ENCODE measurements at places on chromosomes 7 and 10.
A peak's percentile ranks its signal among the peaks of the same experiment; 100 is the strongest.

- no peak for DNase-seq
These were observed 185.1 kb downstream of the ATRNL1 start for GRCh38 chr10:115278294-115278693.

DNA sequence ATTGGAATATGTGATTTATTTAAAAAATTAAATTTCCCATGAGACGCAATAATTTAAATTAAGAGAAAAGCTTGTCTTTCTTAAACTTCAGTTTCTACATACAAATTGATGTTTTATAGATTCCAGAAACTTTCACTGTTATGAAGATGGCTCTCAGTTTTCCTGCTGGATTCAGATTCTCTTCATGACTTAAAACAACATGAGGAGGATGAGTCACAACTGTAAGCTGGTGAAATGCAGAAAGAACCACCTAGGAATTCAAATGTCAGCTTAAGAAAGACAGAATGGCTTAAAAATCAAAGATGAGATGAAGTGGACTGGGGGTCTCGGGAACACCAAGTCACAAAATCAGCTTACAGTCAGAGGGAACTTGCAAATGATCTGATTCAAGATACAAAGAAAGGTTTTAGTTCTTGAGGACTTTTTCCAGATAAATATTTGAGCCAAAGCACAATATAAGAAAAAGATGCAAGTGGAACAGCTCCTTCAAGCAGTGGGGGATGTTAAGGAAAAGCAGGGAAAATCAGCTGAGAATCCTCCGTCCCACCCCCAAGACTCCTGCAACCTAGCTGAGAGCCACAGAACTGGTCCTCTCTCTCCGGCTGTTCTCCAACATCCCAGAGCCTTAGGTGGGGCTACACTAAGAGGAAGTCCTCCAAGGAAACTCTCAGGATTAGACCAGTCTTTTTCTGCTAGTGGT, 279.8 kb downstream of the KCNMA1 start:
- DNase-seq: no peak

- DNase-seq: no peak
These were observed 1101.7 kb upstream of the GHITM start for GRCh38 chr10:83037653-83038052.

GRCh38 chr7:92061154-92061553, 73.1 kb downstream of the CYP51A1 start:
- no peak for DNase-seq

GRCh38 chr10:60910543-60910942, 33.4 kb downstream of the RHOBTB1 start:
- no peak for DNase-seq

GRCh38 chr10:122446668-122447423, 7.6 kb upstream of the ARMS2 start:
- DNase-seq: no peak

- DNase-seq: no peak
These were observed 7.9 kb upstream of the PITRM1 start for GRCh38 chr10:3180355-3181025.

GRCh38 chr7:77415476-77415822, 700 bp downstream of the GSAP start:
- DNase-seq: peak; percentile 29

- no peak for DNase-seq
These were observed 291.0 kb downstream of the TNS3 start for GRCh38 chr7:47290867-47291266.

GRCh38 chr10:113711142-113711541, 31.4 kb downstream of the CASP7 start:
- no peak for DNase-seq

- DNase-seq: no peak
These were observed 277.8 kb downstream of the LRMDA start for GRCh38 chr10:75709245-75709644.

- DNase-seq: peak; percentile 91
These were observed 378 bp upstream of the PRKCQ start for GRCh38 chr10:6580279-6581029.

DNA sequence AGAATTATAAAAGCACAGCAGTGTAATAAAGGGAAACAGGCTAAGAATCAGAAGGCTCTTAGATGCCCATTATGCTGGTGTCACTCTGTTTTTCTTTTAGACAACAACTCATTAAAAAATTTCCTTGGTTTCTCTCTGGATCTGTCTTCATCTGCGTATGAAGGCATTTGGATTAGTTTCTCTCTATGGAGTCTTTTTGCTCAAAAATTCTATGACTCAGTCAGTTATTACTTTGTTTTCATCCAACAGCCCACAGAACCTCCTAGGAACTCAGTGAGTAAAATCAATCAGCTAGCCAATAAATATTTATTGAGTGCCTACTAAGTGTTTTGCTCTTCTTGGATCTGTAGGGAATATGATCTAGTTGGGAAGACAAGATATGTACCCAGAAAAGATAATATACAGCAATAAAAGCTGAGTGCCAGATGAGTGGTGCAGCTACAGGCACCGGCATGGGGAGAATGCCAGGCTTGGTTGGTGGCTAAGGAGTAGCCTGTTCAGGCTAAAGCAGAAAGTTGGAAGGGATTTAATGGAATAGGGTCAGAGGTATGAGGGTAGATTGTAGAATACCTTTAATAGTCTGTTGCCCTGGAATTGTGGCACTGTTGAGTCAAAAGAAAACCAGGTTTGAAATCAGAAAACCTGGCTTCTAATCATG, 156.2 kb downstream of the LRRC4 start:
- DNase-seq: no peak

Measured in stimulated activated CD4-positive, alpha-beta T cell treated with anti-CD3 and anti-CD28 coated beads, Interleukin-15, amount 100 ng/mL, for 24 hours (primary cell).